ENCODE measurements at places on chromosomes 7 and 10.

DNA sequence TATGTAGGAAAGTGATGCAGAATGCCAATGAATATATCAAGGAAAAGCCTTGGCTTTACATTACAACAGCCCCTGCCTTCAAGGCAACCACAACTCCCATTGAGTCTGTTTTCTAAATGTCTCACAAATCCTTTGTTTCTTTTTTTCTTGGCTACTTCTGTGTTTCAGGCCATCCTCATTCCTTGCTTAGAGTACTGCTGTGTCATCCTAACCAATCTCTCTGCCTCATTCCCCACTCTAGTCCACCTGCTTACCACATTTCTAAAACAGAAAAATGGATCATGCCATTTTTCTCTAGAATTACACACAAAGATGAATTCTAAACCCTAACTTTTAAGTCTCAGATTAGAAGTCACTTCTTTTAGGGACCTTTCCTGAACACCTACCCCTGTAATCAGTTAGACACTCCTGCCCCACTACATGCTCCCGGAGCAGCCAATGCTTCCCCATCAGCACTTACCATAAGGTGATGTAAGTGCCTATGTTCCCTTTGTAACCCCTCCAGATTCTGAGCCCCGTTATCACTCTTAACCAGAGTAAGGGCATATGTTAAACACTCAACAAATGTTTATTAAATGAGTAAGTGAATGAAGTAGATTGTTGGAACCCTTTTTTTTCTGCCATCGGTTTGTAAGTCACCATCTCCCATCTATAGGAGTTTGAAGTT lies 2.8 kb downstream of the BORCS7 start:
- DNase-seq: no peak

DNA sequence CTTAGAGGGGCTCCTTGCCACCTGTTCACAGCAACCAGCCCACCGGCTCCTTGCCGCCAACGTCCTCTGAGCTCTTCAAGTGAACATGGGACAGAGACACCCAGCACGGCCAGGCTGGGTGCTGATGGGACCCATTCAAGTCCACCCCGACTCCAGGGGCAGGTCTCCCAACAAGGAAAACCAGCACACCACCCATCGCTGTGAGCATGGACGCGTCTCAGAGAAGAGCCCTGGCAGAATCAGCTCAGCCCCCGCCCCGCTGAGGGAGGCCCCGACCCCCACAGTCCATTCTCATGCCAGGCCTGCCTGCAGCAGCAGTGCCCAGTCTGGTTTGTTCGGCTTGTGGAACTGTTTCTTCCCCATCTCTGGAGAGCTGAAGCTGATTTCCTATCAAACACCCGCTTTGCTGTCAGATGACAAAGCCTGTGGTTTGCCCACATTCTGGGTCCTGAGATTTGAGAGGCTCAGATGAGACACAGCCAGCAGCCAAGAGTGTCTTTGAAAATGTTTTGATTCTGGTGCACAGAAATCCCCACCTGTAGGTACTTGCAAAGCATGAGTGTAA lies 216.6 kb downstream of the ZMYND11 start:
- DNase-seq: no peak

GRCh38 chr7:318476-318875 lies 28.5 kb downstream of the FOXL3 start:
- DNase-seq: no peak

GRCh38 chr7:5514440-5515035 lies 90.9 kb upstream of the TNRC18 start:
- no peak for DNase-seq

DNA sequence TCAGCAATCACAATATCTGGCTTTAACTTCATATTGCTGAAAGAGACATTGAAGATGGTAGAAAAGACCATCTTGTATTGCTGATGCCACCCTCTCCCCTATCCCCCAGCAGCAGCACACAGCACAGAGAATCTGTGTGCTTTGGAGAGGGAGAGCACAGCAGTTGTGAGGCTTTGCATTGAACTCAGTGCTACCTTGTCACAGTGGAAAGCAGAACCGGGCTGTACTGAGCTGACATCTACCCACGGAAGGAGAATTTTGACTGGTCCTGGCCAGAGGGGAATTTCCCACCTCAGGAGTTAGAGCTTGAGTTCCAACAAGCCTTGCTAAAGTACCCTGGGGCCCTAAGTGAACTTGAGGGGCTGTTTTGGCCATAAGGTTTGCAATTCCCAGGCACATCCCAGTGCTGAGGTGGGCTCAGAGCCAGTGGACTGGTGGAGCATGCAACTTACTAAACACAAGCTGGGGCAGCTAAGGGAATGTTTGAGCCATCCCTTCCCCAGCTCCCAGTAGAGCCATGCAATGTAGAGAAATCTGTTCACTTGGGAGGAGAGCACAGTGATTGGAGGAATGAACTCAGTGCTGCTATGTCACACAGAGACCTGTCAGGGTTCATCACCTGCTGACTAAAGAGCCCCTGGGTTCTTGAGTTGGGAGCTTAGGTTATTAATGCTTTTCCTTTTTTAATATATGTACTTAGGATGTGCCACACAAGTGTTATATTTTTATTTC lies 62.1 kb downstream of the OR13A1 start:
- peak; percentile 58 for DNase-seq

GRCh38 chr10:125164421-125164820 lies 4.1 kb upstream of the CTBP2 start:
- no peak for DNase-seq

DNA sequence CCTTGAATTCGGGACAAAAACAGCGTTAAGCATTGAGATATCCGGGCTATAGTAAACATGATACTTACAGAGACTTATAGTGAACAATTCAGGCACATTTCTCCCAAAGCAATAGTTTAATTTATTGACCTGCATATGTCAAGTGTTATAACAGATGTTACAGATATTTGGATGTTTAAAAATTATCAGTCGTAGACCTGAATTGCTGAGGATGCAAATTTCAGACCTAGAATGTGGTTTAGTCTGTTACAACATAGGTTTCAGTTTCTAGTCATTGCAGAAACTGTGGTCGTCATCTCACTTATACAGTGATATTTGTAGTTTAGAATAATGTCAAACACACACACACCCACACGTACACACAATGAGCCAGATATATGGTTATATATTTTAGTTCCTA lies 85.2 kb downstream of the VTI1A start:
- DNase-seq: peak; percentile 48

- no peak for DNase-seq
These were observed 70.3 kb upstream of the MYL10 start for GRCh38 chr7:101699399-101699798.

- no peak for DNase-seq
These were observed 4.2 kb downstream of the PAX2 start for GRCh38 chr10:100749309-100750217.

- no peak for DNase-seq
These were observed 157.7 kb upstream of the EEPD1 start for GRCh38 chr7:35995334-35995733.

- no peak for DNase-seq
These were observed 465.0 kb upstream of the KLF6 start for GRCh38 chr10:4249841-4250586.

DNA sequence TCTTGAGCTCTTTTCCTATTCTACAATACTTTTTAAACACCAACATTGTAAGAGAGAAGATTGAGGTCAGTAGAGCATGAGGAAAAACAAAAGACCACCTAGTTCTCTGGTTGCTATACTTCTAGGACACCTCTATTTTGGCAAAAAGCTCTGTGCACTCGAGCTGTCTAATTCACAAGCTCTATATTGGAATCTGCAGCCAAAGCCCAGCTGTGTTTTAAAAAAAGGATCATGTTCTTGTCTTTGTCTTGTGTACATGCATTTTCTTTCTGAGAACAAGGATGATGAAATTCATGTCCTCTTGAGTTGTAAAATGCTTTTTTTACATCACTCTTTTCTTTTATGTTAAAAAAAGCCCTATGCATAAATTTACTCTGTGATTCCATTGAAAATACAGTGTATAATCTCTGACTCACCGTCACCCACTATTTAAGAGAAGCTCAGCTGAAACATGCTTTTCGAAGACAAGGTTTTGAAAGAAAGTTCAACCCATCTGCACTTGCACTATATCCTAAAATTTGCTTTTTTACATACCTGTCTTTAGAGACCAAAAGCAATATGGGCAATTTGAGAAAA lies 215.5 kb upstream of the VSTM2A start:
- no peak for DNase-seq

DNA sequence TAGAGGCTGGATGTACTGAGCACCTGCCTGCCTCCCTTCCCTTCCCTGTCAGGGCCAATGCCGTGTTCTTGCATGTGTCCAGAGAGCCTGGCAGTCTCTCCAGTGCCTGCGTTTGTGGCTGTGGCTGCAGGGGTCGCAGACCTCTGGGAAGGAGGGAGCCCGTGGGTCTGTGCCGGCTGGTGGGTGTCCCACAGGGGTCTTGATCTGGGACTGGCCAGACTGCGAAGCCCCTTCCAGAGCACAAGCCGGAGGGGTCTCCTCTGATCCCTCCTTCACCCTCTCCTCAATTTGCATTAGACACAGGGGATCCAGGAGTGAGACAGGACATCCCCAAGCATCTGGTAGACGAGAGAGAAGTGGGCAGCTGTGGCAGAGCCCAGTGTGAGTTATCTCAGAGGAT lies 199.2 kb downstream of the ADARB2 start:
- DNase-seq: no peak

- no peak for DNase-seq
These were observed 40.7 kb downstream of the BTRC start for GRCh38 chr10:101394524-101395133.

- no peak for DNase-seq
These were observed 43.7 kb downstream of the PRKAG2 start for GRCh38 chr7:151833213-151833651.

- no peak for DNase-seq
These were observed 602.0 kb upstream of the COBL start for GRCh38 chr7:51918581-51918980.

- no peak for DNase-seq
These were observed 5.4 kb downstream of the AGBL3 start for GRCh38 chr7:134991469-134992339.

DNA sequence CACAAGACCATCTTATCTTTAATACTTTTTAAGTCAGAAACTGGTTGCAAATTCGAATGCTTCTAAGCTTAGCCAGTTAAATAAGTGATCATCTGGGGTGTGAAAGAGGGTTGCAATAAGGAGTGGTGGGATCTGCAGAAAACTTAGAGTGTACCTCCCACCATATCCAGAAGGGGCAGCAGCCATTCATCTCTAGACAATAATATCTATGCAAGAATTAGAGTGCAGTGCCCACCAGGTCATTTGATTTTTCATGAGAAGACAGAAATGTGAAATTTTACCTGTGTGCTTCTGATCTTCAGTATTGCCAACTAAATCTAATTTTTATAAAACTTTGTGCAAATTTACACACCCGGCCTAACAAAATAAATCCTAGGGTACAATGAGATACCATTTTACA lies 127.2 kb upstream of the SP4 start:
- no peak for DNase-seq

DNA sequence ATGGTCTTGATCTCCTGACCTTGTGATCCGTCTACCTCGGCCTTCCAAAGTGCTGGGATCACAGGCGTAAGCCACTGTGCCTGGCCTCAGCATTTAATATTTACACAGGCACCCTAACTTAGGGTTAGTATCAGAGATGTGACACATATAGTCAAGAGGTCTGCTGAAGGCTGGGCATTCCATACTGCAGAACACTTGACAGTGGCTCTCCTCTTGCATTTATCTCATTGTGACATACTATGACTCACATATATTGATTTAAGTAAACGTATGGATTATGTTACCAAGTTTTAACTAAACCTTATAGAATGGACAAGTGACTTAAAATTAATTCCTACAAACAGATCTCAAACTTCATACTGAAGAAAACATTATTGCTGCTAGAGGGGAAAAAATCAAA lies 36.6 kb downstream of the BRAF start:
- no peak for DNase-seq
